Activated CD4-positive, alpha-beta T cell treated with anti-CD3 and anti-CD28 coated beads for 24 hours (primary cell): ENCODE measurements at places on chromosomes 7 and 10.

DNA sequence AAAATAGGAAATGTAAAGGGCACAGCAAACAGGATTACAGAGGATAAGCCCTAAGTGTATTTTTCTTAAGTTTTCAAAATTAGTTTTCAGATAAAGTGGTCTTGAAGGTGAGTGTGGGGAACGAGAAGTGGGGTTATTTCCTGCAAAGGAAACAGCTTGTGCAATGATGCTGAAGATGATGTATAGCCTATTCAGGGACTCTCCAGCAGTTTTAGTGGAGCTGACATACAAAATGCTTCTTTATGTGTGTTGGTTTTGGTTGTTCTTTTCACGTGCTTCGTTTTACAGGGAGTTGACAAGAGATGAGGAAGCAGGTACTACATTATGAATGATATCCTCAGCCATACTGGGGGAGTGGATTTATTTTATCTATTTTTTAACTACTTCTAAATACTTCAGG, 20.5 kb downstream of the CASD1 start:
- DNase-seq, result no peak

GRCh38 chr10:112666094-112666493, 219.1 kb downstream of the VTI1A start:
- DNase-seq, result no peak

DNA sequence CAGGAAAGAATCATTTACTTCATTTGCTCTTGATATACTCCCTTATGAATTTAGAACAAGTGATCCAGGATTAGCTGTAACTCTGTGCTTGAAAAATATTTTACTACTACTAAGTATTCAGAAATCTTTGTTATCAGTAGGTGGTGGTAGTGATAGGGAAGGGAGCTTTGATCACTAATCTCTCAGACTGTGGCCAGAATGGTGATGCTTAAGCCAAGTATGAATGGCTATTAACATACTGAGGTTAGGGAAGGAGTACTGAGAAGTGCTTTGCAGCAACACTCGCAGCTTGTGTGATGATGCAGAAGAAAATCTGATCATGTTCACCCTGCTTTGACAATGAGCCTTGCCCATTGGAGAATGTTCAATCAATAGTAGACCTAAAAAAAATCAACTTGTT, 29.3 kb downstream of the AP3M1 start:
- no peak for DNase-seq

DNA sequence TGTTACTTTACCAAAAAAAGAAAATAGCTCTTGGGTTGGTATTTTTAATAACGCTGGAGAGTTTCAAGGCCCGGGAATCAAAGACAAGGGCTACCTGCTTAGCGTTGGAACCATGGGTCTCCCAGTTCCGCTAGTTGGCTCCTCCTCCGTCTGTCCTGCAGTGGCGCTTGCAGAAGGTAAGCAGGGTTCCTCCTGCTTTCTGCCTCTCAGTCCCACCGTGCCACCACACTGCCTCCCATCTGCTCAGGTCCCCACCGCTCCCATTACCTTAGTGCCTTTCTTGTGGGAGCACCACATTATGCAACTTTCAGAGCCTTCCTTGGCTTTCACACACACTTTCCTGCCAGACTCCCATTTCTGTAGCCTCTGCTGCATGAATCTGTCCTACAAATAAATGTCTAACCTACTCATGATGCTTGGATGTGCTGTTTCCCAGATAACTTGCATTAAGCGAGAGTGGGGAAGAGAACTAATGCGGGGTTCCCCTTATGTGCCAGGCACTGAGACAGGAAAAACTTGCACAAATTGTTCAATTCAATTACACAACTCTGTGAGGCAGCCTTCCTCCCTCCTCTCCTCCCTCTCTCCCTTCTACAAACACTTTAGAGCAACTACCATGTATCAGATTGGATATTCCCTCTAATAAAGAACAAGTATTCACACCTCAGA, 124.5 kb downstream of the AOAH start:
- DNase-seq, result no peak

- no peak for DNase-seq
These were observed 322.6 kb downstream of the RNLS start for GRCh38 chr10:88260329-88261051.

DNA sequence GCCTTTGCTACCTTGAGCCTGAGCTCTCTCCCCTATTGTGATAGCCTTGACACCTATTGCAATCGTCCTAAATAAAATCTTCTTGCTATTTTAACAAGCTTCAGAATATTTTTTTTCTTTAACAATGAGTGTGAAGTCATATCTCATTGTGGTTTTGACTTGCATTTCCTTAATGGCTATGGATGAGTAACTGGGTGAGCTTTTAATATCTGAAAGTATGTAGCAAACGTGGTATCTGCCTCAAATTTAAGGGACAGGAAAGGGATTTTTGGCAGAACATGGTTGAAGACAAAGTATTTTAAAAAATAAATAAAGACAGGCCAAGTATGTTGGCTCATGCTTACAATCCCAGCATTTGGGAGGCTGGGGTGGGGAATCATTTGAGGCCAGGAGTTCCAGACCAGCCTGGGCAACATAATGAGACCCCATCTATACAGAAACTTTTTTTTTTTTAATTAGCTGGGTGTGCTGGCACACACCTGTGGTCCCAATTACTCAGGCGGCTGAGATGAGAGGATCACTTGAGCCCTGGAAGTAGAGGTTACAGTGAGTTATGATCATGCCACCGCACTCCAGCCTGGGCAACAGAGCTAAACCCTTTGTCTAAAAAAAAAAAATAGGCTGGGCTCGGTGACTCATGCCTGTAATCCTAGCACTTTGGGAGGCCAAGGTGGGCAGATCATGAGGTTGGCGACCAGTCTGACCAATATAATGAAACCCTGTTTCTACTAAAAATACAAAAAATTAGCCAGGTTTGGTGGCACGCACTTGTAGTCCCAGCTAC, 319.3 kb upstream of the NRP1 start:
- DNase-seq, result no peak
